Suppressor macrophage treated with lipopolysaccharide for 4 hours (primary cell): ENCODE measurements at places on chromosomes 6 and 20.

DNA sequence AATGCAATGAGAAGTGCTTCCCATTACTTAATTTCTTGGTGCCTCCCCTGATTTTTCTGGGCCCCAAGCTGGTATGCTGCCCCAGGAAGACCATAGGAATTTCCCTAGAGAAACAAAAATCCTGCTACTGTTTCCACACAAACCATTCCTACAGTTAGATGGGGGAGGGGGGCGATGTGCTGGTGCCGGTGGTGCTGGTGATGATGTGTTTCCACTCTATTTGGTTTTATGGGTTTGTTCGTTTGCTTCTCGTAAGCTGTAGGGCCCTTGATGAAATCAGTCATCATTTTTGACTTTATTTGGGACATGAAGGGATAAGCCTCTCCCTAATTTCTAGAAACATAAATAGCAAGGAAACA is 105.1 kb downstream of the MKKS start:
- DNase-seq: no peak

DNA sequence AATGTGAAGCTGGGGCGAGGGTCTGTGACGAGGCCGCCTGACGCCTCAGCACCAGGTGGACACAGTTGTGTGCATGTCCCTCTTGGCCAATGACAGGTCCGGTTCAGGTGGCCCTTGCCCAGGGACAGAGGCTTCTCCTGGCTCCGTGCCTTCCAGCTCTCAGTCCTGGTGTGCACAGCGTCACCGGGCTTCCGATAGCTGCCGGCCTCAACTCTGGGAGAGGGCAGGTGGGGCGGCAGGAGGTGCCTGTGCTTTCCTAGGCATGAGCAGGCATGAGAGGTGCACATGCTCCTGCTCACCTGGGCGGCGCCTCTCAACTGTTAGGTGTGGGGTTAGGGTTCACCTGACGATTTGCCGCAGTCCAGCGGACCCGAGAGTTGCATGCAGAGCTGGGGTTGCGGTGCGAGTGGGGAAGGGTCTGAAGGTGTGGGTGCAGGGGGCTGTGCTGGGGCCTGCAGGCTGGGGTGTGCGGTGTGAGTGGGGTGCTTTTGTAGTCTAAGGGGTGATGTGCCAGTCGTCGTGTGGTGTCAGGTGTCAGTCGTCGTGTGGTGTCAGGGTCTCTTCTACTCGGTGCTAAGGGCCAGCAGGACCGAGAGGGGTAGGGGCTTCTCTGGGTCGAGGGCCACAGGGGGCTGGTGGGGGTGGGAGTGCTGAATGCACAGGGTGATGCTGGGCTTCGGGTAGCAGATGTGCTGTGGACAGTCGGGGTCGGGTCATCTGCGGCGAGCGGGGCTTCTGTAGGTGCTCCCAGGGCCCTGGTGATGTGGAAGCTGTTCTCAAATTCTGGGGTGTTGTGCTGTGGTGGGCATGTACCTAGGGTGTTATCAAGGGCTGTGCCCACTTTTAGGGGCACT is 3.8 kb upstream of the SOX18 start:
- DNase-seq: no peak

DNA sequence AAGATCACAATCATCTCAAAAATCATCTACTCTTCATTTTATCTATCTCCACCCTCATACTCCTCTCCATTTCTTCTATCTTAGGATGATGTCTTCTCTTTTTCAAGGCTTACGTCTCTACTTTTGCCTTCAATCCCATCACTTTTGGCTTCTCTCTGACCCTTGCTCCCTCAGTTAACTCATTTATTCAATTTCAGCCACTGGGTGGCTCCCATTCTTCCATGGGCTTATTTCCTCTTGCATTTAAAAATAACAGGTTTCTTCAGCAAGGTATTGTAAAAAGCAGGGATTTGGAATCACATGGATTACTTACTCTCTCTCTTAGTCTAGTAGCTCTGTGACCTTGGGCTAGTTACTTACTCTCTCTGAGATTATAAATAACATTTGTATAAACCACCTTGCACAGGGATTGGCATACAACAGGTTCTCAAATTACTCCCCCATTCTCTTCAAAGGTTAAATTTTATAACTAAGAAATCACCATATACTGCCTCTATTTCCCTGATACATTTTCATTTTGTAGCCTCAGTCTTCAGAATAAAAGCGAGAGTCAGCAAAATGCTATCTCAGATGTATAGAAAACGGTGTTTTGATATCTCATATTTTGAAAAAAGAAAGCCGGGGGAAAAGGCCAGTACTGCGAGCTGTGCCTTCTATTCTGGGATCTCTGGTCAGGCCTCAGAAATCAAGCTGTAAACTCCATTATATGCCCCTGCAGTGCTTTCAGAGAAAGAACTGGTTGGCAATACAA is 5.5 kb downstream of the ZSCAN12 start:
- DNase-seq: no peak

GRCh38 chr6:6357032-6357431 is 36.6 kb upstream of the F13A1 start:
- no peak for DNase-seq

DNA sequence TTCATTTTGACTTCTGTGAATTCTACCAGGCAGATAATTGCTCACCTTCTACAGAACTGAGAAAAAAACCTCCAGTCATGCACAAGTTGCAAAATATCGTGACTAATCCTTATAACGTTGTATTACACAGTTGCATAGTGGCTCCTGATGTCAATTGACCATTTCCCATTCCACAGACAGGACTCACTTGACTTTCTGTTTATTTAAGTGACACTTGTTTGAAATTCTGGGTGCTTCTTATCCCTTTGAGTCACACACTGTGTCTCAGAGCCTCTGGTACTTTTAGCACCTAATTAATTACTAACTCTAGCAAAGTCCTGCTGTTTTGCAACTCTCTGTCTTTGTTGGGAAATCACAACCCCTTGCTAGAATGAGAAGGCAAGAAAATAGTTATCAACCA is 16.2 kb upstream of the RSPO3 start:
- DNase-seq: peak; percentile 82

DNA sequence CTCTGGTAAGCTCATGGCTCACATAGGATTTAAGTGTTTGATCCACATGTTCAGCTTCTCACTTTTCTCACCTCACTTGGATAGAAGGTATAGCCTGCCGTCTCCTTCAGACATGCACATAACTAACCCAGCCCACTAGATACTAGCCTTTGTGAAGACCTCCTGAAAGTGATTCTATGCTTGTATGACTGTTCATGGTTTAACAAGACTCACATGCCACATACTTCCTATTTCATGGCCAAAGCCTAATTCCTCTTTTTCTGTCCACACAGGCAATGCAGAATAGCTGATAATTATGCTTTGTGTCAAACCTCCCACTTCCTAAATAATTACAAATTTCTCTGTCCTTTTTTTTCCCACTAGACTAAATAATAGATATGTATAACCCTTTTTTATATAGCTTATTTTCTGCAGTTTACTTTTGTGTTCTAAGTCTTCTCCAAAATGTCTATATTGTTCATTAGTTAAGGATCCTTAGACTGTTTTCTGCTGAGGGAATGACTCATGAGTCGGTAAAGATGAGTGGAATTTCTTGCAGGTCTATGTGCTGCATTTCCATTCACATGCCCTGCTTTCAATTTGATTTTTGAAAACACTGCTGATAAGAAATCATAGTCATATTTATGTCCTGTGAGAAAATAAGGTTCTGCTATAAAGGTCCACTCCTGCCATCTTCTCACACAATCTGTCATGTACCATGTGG is 43.0 kb downstream of the HDDC2 start:
- DNase-seq: peak; percentile 79

DNA sequence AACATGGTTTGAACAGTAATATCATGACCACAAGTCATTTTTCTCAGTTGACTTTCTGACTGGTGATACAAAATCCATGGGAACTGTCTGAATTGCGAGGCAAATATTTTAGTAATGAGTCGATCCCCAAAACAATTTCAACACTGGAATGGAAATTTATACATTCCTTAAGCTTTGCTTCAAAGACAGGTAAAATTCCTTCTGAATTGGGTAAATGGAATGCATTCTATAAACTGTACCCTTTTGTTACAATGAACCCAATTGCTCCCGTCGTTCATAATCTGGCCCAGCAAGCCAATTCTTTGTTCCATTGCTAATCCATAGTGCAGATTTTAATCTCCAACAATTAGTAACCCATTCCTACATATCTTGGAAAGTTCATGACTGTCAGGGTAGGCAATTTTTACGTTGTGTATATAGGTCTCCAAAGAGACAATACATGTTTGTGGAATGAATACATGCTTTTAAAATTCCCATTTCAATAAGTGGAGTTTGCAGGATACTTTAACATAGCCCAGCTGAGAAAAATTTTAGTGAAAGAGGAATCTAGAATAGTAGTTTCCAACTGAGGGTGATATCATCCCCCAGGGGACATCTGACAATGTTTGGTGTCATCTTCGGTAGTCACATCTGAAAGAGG is 32.7 kb downstream of the CYP24A1 start:
- DNase-seq: no peak

DNA sequence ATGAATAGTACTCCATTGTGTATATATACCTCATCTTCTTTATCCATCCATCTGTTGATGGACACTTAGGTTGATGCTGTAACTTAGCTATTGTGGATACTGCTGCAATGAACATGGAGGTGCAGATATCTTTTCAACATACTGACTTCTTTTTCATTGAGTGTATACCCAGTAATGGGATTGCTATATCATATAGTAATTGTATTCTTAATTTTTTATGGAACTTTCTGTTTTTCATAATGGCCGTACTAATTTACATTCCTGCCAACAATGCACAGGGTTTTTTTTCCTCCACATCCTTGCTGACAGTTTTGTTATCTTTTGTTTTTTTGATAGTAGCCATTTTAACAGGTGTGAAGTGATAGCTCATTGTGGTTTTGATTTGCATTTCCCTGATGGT is 5.2 kb downstream of the CCN2 start:
- DNase-seq: no peak

DNA sequence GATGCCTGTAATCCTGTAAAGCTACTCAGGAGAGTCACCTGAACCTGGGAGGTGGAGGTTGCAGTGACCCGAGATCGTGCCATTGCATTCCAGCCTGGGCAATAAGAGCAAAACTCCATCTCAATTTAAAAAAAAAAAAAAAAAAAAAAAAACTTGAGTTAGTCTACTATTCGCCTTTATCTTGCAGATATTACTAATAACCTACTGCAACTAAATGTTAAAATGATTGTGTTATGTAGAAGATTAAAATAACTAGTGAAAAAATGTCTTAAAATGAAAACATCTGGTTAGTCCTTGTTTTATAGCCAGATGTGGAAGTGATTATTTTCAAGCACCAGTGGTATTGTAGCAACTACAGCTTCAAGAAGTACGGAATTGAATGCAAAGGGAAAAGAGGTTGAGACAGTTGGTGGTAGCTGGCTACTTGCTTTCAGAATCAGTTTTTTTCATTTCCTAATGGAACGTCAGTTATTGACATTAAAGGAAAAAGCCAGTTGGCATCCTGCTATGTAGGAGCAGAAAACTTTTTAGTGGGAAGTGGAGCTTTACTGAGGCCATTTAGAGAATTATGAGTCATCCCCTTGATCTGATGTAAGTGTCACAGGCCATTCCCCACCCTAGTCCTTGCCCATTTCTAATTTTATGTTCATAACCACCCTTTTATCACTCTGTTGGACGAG is 43.8 kb upstream of the DYNLRB1 start:
- DNase-seq: peak; percentile 79

DNA sequence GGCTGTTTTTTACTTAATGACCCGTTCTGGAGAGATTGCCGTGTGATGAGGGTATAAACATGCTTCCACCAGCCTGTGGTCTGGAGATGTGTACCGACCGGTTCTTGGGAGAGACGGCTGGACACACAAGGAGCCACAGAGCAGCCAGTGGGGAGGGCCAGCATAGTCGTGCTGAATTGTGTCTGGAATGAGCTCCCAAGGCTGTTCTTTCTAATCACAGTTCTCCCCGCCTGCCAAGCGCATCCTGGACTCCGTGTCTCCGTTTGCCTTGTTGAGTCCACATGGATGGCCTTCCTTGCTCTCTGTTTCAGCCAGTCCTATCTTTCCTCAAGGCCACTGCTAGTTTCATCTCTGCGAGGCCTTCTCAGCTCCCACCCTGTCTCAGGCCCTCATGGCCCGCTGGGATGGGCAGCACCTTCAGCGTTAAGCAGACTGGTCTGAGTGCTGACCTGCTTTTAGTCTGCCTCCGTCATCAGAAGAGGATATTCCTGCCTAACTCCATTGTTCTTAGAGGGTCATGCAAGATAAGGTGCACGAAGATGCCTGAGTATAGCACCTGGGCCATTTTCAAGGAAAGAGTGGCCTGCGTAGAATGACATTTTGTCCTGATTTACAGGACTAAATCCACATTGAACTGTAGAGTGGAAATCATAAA is 20.6 kb downstream of the MANBAL start:
- no peak for DNase-seq

- DNase-seq: no peak
These were observed 17.0 kb downstream of the SLC2A4RG start for GRCh38 chr20:63756648-63756991.

DNA sequence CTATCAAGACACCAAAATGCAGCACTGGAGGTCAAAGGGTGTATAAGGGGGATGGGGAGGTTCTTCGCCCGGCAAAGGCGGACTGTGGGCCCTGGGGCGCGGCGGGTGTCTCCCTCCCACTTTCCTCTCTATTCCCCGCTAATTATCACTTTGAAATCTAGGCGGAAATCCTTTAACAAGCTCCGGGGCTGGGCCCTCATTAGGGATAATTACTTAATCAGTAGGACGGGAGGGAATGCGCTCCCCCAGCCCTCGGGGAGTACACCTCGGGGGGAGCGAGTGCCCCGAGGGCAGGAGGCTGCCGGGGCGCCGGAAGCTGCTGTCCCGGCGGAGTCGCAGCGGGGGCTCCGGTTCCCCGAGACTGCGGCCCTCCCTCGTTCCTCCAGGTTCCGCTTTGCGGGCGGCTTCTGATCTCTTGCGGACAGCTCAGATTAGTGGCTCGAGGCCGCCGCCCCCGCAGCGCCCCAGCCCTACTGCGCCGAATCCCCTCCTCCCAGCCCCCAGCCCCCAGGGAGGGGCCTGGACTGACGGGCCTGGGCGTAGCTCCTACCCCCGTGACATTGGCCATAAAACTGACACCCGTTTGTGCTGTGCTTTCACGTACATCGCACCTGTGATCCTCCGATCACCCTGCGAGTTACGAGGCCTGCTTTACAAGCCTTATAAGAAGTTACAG is 14.7 kb downstream of the MUCL3 start:
- peak; percentile 65 for DNase-seq

GRCh38 chr20:45406260-45407066 is 1.6 kb upstream of the DBNDD2 start:
- peak; percentile 47 for DNase-seq

GRCh38 chr6:144285798-144286502 is 815 bp downstream of the UTRN start:
- peak; percentile 72 for DNase-seq

DNA sequence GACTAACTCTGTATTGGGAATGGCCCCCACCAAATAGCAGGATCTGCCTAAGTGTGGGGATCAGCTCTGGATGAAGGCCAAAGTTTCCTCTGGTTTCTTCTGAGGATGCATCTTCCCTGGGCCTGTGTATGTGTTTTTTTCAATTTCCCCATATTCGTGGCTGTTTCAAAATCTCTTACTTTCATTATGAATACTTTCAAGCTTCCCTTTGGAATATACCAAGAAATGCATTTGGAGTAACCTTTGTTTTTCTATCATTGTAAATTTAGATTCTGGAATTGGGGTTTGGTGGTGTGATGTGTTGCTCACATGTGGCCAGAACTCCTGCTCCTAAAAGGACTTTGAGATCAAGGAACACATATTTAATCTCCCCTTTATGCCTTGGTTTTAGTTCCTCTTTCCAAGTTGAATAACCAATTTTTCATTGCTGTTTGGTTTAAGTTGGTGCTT is 8.4 kb downstream of the ENTPD6 start:
- DNase-seq: peak; percentile 77

- DNase-seq: no peak
These were observed 57.9 kb upstream of the FOXO3 start for GRCh38 chr6:108502832-108503231.
